ENCODE measurements at places on chromosomes 2 and 18.

DNA sequence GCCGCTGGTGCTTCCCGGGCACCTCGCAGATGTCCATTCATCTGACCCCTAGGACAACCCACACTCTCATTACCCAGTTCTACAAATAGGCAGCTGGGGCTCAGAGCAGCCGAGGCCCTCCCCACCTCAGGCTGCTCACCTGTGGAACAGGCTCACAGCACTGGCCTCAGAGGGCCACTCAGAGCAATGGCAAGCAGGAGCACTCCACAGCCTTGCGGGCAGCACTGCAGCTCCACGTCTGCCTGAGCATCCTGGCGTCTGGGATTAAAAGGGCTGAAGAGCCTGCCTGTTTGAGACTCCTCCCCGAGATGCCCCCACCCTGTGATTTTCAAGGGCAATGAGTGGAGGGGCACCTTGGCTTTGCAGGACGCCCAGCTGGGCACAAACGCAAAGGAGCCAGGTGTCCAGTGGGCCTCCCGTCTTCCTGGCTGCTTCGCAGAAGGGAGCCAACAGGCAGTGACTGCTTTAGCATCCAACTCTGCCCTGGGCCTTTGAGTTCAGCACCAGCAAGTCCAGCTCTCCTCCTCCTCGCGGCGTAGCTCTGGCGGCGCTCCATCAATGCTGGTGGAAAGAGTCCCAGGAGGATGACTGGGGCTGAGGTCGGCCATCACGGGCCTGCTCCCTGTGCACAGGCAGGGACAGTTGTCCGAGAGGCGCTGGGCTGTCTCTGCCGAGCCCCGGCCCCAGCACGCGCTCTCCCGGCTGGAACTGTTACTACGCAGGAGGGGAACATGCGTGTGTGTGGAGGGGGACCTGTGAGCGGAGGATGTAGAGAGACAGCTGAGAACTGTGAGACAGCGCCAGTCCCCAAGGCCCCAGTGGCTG, 297.2 kb downstream of the NDUFA10 start:
- DNase-seq: no peak

- peak; percentile 31 for DNase-seq
These were observed 28.4 kb upstream of the MGAT4A start for GRCh38 chr2:98759338-98759737.

GRCh38 chr2:6800553-6800952, 65.2 kb downstream of the CMPK2 start:
- no peak for DNase-seq

- no peak for DNase-seq
These were observed 62.1 kb downstream of the RMDN2 start for GRCh38 chr2:37987098-37987775.

GRCh38 chr2:215450188-215451011, 14.5 kb upstream of the FN1 start:
- no peak for DNase-seq

DNA sequence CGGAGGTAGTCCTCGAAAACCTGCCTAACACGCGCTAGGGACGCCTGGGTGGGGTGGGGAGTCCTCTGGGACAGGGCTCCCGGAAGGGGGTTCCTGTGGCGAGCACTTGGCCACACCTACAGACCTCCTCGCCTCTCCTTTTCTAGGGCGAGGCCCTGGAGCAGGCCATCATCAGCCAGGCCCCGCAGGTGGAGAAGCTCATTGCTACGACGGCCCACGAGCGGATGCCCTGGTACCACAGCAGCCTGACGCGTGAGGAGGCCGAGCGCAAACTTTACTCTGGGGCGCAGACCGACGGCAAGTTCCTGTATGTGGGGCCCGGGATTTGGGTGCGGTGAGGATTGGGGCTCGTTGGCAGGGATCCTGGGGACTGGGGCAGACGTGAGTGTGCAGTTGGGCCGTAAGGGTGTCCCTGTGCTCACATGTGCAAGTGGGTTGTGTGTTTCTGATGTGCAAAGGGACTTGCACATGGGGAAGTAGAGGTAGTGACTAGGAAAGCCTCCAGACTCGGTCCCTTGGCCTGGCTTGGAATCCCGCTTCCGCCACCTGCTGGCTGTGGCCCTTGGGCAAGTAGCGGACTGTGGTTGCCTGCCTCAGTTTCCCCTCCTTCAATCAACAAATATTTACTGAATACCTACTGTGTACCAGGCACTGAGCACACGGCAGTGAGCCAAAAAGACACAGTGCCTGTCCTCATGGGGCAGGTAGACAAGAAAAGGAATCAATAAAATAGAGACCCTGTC, 11.7 kb downstream of the ZAP70 start:
- no peak for DNase-seq

DNA sequence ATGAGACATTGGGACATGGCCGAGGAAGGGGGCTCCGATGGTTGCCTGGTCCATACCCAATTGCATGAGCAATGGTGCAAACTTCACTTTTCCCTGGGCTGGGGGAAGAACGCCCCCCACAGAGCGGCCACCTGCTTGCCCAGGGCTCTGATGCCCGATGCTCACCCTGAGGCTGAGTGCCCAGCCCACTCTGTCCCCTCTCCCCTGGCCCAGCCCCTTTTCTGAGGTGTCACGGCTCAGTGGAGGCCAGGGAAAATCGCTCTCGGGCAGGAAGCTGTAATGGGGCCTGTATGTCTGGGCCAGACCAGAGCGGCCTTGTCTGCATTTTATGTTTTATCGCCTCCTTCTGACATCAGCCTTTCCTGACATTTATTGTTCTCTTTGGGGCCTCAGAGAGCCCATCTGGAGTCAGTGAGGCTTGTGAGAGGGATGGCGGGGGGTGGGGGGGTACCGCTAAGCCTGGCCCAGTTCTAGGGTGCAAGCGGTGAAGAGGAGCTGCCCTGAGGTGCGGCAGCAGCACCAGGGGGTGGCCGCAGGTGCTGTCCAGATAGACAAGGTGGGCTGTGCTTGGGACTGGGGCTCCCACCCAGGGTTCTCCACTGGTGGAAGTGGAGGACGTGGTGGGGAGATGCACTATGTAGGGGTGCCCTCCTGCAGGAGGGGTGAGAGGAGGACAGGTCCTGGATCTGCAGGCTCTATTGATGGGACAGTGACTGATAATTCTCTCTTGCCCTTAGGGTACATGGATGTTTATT, 46.2 kb downstream of the INHBB start:
- no peak for DNase-seq

All from CD4-positive, CD25-positive, alpha-beta regulatory T cell (primary cell).